ENCODE measurements at places on chromosomes 5 and 9.
A peak's percentile ranks its signal among the peaks of the same experiment; 100 is the strongest.

DNA sequence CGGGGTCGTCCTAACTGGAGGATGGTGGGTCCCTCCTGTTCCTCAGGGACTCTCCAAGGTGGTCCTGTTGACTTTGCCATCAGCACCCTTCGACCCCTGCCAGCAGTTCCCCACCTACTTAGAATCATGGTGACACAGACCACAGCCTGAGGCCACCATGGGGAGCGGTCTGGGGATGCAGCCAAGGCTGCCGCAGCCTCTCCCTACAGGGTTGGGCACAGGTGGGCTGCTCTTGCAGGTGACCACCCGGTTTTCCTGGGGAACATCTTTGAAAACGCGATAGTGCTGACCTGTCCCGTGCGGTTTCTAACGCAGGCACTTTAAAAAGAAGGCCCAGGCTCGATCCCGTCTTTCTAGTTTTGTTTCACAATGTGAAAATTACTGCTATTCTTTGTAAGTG lies 12.7 kb upstream of the CEL start:
- peaks cover 38% of the 10 kb centered on the region for H3K36me3 ChIP-seq
- DNase-seq: no peak
- H3K27ac ChIP-seq: no peak overlapping the region
- H3K4me3 ChIP-seq: no peak overlapping the region
- H3K27me3 ChIP-seq: no peaks in the 10 kb centered on the region

- no peak overlapping the region for H3K27ac ChIP-seq
- H3K4me3 ChIP-seq: no peak overlapping the region
- H3K4me1 ChIP-seq: no peaks in the 10 kb centered on the region
- no peak for DNase-seq
- no peaks in the 10 kb centered on the region for H3K36me3 ChIP-seq
These were observed 89.1 kb upstream of the HAND1 start for GRCh38 chr5:154567155-154567554.

GRCh38 chr9:136392538-136393449 lies 7.2 kb downstream of the SNAPC4 start:
- peaks cover 34% of the 10 kb centered on the region for H3K36me3 ChIP-seq
- H3K27me3 ChIP-seq: no peaks in the 10 kb centered on the region
- no peak for DNase-seq
- H3K27ac ChIP-seq: no peak overlapping the region
- H3K4me1 ChIP-seq: peaks cover 3% of the 10 kb centered on the region
- no peak overlapping the region for H3K4me3 ChIP-seq

DNA sequence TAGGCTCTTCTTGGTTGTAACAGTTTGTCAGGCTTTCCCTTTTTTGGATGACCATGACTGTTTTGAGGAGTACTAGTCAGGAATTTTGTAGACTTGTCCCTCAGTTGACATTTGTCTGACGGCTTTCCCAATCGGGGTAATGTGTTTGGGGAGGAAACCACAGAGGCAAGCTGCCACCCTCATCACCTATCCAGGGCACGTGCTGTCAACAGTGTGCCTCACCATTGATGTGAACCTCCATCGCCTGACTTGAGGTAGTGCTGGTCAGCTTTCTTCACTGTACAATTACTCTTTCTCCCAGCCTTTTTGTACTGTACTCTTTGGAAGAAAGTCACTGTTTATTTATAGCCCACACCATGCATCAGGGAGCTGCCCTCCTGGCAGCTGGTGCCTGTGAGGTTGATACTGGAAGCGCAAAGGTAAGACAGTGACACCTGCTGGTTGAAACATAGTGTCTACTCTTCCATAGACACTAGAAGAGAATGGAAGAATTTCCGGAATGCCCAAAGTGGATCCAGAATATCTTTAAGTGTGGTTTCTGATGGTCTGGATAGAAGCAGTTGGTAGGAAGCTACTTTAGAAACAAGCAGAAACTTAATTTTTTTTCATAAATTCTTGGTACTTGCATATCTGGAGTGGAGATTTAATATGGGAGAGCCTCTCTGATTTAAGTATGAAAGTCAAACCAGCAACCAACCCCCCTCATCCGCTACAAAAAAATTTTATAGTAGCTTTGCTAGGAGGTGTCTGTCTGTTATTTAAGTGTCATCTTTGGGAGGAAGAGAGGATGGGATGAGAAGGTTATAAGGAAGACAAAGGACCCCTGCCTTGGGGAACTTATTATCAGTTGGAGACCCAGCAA lies 69.3 kb downstream of the SNX30 start:
- H3K4me3 ChIP-seq: no peak overlapping the region
- H3K4me1 ChIP-seq: no peaks in the 10 kb centered on the region

- no peaks in the 10 kb centered on the region for H3K36me3 ChIP-seq
- peak overlapping the region; percentile 73 for H3K4me3 ChIP-seq
- H3K27ac ChIP-seq: no peak overlapping the region
- peaks cover 26% of the 10 kb centered on the region for H3K4me1 ChIP-seq
These were observed 802 bp downstream of the ITGA2 start for GRCh38 chr5:52989781-52990527.

GRCh38 chr9:36064448-36065037 lies 27.8 kb downstream of the RECK start:
- no peak overlapping the region for H3K4me3 ChIP-seq
- no peak overlapping the region for H3K27ac ChIP-seq
- no peaks in the 10 kb centered on the region for H3K27me3 ChIP-seq
- peaks cover 4% of the 10 kb centered on the region for H3K4me1 ChIP-seq

- H3K36me3 ChIP-seq: no peaks in the 10 kb centered on the region
- H3K4me1 ChIP-seq: peaks cover 11% of the 10 kb centered on the region
- no peak overlapping the region for H3K27ac ChIP-seq
- no peak for DNase-seq
These were observed 252.9 kb downstream of the CWC27 start for GRCh38 chr5:65021527-65022226.

DNA sequence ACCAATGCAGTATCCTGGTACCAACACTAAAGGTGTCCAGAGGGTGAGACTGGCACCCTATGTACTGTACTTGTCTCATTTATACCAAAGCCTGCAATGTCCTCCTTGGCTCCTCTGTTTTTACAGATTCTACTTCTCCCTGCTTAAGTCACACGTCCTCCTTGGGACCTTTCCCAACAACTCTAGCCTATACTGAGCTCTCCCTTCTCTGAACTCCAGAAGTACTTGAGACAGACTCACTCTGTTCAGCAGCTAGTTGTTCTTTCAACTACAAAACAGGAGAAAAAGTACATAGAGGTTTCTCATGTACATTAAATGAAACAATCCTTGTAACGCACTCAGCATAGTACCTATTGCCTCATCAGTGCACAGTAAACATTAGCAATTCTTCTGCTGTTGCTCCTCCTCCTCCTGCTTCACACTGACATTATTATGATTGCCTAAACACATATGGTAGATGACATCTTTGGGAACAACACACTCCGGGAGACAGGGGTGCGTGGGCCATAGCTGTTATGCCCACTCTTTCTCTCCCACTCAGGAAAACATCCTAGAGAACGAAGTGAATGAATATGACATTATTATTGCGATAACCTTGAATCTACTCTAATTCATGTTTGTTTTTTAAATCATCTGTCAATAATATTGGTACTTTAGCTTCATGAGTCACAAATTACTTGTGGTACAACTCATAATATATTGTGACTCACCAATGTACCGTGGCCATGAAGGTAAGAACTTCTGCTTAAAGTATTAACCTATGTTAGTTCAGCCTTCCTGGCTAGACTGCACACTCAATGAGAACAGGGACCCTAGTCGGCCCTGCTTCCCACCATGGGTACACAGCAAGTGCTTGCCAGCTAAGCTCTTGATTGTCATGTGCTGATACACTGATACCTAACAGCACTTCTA lies 180.3 kb upstream of the ADRA1B start:
- no peak overlapping the region for H3K27ac ChIP-seq
- peaks cover 26% of the 10 kb centered on the region for H3K27me3 ChIP-seq
- no peak for DNase-seq
- no peaks in the 10 kb centered on the region for H3K36me3 ChIP-seq

GRCh38 chr9:70642341-70642740 lies 227.9 kb upstream of the KLF9 start:
- DNase-seq: no peak
- H3K27ac ChIP-seq: no peak overlapping the region
- H3K4me1 ChIP-seq: no peaks in the 10 kb centered on the region
- no peak overlapping the region for H3K4me3 ChIP-seq
- H3K27me3 ChIP-seq: peaks cover 18% of the 10 kb centered on the region

DNA sequence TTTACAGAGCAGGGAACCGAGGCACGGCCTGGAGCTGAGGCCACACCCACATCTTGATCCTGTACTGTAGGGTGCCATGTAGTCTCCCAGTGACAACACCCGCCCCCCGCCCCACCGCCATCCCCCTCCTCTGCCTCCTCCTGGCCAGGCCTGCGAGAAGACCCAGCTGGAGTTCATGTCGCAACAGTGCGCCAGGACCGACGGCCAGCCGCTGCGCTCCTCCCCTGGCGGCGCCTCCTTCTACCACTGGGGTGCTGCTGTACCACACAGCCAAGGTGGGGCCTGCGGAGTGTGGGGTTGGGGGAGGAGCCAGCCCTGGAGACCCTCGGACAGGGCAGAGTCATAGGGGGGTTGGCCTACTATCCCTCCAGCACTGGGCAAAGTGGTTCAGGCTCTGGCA lies 14.5 kb downstream of the ADAMTS13 start:
- H3K4me3 ChIP-seq: no peak overlapping the region
- H3K36me3 ChIP-seq: no peaks in the 10 kb centered on the region

Measured in activated CD4-positive, alpha-beta memory T cell treated with anti-CD3 and anti-CD28 coated beads for 36 hours (primary cell).